ENCODE measurements at places on chromosomes 6 and 20.
A peak's percentile ranks its signal among the peaks of the same experiment; 100 is the strongest.

GRCh38 chr6:111278731-111279130 lies 191.4 kb downstream of the SLC16A10 start:
- DNase-seq = no peak

DNA sequence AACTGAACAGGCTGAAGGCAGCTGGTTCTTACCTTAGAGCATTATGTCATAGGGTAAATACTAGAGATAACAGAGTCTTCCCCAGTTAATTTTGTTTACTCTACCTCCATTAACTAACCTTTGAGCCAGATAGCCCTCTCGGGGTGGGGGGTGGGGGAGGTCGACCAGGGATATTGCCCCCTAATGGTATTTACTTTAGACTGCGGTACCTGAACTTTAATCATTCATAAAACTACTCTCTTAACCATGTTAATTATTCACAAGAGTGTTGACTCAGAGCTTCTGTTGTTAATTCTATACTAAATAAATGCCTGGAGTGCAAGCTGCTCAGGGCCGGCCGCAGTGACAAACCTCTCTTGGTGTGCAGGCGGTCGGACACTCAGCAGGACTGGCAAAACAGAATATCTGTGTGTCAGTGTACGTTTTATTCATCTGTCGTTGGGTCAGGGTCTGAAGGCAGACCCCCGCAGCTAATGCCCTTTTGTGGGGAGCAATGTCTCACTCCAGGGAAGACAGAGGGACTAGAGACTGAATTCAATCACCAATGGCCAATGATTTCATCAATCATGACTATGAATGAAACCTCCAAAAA lies 152.4 kb upstream of the COL21A1 start:
- DNase-seq = no peak

DNA sequence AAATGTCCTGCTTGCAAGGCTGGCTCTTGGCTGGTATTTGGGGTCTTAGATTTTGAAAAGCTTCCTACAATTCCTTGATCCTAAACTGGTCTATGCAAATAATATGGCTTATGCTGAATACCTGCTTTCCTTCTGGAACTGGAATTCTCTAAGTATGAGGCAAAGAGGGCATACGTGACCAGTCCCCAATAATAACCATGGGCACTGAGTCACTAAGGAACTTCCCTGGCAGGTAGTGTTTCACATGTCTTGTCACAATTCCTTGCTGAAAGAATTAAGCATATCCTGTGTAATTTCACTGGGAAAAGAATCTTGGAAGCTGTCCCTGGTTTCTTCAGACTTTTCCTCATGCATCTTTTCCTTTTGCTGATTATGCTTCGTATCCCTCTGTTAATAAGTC lies 106.5 kb downstream of the MMS22L start:
- no peak for DNase-seq

- DNase-seq = no peak
Observed at GRCh38 chr6:19159089-19159488, 678.1 kb upstream of the ID4 start.

GRCh38 chr6:118283766-118284165 lies 264.3 kb upstream of the PLN start:
- peak; percentile 73 for DNase-seq

DNA sequence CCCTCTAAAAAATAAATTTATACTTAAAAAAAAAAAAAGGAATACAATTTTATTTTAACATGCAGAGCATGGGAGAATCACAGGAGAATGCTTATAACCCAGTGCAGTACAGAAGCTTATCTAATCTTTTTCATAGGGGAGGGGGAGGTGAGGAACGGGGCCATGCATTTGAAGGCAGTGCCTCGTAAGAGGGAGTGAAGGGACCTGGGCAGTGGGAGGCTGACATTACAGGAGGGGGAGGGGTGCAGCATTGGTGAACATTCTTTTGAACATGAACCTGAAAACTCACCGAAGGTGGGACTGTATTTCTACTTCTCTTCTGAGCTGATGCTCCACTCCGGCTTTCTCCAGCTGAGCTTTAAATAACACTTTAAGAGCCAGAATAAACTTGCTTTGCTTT lies 9.3 kb downstream of the AURKA start:
- no peak for DNase-seq
